ENCODE measurements at places on chromosomes 1 and 21.

DNA sequence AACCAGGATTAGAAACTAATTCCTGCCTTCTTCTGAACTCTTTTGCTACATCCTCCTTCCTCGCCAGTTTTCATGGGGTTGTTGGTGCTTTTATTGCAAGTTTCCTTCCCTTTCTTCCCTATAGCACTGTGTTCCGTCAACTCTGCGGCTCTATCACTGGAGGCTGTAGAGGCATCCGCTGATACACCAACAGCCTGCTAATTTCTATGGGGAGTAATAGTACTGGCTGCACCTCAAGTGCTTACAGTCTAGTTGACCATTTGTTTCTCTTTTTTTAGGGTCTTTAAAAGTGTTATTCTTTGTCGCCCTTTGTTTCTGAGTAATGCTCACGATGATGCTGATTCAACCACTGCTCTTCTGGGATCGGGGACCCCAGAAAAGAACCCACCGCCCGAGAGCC lies 746 bp downstream of the MIS18A start:
- no peak for DNase-seq

GRCh38 chr1:221832617-221833016 lies 90.7 kb upstream of the DUSP10 start:
- no peak for DNase-seq

GRCh38 chr1:119682141-119682540 lies 29.6 kb upstream of the PHGDH start:
- DNase-seq: no peak

GRCh38 chr1:59115865-59116264 lies 181.0 kb upstream of the FGGY start:
- DNase-seq: no peak

DNA sequence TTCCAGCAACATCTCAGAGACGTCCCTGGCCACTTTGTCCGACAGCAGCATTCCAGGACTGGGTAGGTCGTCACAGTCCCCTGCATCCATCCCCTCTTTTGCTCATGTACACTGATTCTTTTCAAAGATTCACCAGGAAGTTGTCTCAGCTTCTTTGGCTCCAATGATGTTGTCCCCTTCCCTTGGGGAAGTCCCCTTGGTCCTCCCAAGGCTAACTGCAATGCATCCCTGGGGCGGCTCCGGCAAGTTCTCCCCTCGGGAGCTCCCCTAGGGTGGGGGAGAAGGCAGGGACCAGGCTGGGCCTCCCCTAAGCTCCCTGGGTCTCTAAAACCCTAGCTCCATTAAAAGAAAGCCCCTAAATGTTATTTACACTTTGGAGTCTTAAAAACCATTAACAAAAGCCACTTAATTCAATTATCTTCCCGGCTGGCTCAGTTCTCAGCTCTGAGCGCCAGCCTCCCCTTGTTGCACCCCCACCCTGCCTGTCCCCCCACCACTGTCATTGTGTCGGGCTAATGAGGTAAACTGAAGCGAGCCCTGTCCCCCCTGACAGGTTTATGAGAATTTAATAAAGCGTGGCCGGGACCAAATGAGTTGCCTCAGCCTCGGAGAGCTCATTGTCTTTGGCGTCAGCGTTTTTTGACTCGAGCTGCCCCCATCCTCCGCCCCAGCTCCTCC lies 25.3 kb downstream of the KNCN start:
- no peak for DNase-seq

DNA sequence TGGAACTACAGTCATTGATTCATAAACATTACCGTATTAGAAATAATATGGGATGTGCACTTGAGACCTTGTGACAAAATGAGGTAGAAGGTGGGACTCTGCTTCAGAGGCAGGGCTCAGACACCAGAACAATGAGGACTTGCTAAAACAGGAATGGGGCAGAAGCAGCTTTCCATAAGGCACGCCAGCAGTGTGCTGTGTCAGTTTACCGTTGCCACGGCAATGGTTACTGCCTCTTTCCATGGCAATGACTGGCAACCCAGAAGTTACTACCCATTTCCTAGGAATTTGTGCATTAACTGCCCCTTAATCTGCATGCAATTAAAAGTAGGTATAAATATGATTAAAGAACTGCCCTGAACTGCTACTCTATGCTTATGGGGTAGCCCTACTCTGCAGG lies 169.0 kb downstream of the CHRM3 start:
- no peak for DNase-seq

DNA sequence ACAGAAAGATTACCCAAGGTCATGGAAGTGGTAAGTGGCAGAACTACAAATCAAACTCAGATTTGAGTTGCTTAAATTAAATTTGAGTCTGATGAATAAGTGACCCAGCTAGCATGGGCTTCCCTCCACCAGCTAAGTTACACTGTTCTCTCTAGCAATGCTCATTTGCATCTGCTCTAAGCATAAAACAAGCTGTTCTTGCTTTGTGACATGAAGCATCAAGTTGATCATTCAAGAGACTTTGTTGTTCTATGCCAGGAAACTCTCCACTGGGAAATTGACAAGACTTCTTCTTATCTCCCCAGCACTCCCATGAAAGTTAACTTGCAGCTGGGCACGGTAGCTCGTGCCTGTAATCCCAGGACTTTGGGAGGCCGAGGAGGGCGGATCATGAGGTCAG lies 49.0 kb downstream of the SERBP1 start:
- no peak for DNase-seq

DNA sequence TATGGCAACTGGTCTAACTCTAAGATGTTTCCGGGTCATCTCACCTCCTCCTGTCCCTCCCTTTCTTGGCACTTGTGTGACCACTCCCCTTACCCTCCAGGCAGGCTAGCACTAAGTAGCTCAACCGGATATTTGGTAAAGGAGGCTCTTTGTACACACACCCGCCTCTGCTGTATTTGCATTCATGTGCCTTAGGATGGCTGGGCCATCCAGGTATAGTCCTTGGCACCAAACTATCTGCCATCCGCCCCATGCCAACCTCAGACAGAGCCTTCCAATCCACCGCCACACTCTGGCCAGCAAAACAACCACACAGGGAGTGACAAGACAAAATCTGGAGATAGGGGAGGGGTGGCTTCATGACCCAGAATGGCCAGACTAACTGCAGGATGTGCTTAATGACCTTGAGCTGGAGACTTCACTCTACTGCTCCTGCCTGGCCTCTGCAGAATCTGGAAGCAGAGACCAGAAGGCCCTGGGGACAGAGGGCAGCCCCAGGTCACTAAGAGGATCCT lies 59.5 kb downstream of the CDK18 start:
- DNase-seq: no peak

DNA sequence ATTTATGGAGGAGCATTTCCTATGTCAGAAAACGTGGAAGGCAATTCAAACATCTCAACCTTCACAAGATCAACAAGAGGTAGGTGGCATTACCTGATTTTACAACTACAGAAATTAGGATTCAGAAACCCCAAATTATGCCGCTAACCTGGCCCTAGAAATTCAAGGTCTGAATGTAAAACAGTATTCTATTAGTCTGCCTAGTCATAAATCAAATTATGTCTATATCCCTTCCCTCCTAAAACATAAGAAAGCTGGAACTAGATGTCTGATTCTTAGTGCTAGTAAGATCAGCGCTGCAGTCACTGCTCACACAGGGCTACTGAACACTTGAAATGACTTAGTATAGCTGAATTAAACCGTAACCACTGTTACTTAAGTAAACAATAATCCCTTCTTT lies 1.4 kb downstream of the TOMM20 start:
- DNase-seq: no peak

DNA sequence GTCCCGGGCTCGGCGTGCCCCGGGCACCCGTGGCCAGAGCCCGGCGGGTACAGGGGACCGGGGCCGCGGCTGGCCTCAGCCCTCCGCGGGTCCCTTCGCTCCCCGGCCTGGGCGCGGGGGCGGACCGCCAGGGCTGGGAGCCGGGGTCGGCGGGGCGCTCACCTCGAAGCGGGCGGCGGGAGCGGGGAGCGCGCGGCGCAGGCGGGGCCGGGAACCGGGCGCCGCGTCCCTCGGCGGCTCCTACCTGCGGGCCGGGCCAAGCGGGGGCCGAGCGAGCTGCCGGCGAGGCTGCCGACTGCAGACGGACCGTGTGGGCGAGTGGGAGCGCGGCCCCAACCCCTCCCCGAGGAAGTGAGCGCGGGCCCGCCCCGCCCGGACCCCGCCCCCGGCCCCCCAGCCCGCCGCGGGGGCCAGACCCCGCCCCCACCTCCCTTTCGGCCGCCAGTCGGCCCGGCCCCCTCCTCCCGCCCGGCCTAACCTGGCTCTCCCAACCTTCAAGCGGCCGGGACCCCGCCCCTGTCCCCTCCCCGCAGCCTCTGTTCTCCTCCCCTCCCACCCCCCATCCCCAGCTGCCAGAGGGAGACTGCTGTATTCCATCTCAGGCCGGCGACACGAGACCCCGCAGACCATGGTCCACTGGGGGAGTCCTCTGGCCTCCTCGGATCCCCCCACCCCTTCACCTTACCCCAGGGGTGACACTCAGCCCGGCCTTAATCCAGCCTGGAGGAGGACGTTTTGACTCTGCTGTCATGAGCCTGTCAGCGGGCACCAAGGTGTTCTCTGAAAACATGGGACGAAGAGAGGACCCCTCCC lies at the start of gene FHL3:
FHL3 (minus strand) TSS at position 320 of the 813 bp plus-strand sequence. CDS start 6,102 bp downstream, outside the sequence.
- DNase-seq: no peak

DNA sequence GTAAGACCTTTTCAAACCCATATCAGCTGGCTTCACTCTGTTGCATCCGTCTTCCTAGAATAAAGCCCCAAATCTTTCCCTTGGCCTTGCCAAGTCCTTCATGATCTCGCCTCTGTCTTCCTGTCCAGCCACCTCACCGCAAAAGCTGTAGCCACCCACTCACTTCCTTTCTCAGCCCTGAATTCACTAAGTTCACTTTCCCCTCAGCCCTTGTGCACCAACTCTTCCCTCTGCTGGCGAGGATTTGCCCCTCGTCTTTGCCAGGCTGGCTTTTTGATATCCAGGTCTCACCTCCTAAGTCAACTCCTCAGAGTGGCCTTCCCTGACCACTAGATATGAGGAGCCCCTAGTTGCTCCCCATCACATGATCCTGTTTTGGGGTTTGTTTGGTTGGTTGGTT lies 3.9 kb upstream of the COL16A1 start:
- DNase-seq: no peak

DNA sequence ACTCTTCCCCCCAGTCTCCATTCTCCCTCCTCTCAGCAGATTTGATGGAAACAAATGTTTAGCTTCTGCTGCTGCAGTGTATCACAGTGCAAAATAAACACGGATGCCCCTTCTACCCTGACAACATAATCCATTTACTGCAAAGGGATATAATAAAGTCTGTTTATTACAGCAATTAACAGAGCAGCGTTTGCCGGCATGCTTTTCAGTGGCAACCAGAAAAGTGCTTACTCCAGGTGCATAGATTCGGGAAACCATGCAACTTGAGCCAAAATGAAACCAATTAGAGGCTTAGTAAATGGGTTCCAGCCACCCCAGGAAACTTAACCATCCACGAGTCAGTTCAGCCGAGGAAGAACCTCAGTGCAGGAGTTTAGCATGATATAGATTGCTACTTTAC lies 12.9 kb upstream of the LEMD1 start:
- no peak for DNase-seq

DNA sequence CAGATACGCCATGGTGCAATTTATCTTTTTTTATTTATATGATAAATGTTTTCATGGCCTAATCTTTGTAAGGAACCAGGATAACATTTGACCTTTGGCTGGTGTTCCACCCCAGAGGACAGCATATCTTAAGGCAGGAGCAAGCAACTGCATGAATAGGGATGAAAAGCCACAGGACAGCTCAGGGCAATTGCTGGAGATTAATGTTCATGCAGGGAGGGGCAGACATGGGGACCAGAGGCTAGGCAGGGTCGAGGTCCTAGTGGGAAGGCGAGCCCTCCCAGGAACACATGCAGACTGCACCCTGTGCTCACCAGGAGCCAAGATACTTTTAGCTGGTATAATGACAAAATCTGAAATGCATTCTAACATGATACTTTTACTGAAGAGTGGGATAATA lies 74.4 kb upstream of the HAO2 start:
- DNase-seq: no peak

DNA sequence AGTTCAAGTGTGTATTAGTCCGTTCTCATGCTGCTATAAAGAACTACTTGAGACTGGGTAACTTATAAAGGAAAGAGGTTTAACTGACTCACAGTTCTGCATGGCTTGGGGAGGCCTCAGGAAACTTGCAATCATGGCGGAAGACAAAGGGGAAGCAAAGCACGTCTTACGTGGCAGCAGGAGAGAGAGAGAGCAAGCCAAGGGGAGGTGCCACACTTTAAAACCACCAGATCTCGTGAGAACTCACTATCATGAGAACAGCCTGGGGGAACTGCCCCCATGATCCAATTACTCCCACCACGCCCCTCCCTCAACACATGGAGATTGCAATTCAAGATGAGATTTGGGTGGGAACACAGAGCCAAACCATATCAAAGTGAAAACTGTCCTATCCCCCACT lies 4.1 kb upstream of the MIS18A start:
- no peak for DNase-seq

GRCh38 chr1:31412205-31412604 lies 808 bp upstream of the SERINC2 start:
- no peak for DNase-seq

DNA sequence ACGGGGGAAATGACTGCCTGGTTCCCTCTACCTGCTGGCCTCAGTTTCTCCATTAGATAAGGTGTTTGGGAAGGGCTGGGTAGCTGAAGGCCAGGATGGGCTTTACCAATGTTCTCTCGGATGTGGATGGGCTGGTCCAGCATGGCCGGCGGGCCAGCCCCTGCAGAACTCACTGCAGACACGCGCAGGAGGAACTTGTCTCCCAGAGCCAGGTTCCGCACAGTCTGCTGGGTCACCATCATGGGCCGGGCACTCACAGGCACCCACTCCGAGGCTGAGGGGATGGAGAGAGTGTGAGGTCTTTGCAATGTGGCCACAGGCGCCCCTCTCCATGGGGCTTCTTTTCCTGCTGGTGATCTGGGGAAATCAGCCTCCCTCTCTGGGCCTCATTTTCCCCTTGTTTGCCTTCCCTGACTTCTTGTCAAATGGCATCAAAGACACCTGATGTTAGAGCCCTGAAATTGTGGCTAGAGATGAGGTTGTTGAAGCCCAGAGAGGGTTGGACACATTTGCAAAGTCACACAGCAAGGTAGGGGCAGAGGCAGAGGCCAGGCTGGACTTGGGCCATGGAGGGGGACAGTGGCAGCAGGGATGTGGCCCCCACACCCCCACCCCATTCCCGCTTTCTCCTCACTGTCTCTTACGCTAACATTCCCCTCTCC lies 1.2 kb downstream of the MYBPH start:
- no peak for DNase-seq

- no peak for DNase-seq
Measured at GRCh38 chr1:9471679-9472078, 67.6 kb upstream of the SLC25A33 start.

DNA sequence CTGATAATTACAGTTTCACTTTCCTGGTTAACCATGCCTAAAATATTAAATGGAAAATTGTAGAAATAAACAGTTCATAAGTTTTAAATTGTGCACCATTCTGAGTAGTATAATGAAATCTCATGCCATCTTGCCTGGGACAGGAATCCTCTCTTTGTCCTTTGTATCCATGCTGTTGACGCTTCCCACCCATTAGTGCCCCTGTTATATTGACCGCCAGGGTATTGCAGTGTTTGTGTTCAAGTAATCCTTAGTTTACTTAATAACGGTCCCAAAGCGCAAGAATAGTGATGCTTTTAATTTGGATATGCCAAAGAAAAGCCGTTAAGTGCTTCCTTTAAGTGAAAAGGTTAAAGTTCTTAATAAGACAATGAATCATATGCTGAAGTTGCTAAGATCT lies 41.7 kb downstream of the RPRD2 start:
- no peak for DNase-seq
